ENCODE measurements at places on chromosomes 7 and 10.

DNA sequence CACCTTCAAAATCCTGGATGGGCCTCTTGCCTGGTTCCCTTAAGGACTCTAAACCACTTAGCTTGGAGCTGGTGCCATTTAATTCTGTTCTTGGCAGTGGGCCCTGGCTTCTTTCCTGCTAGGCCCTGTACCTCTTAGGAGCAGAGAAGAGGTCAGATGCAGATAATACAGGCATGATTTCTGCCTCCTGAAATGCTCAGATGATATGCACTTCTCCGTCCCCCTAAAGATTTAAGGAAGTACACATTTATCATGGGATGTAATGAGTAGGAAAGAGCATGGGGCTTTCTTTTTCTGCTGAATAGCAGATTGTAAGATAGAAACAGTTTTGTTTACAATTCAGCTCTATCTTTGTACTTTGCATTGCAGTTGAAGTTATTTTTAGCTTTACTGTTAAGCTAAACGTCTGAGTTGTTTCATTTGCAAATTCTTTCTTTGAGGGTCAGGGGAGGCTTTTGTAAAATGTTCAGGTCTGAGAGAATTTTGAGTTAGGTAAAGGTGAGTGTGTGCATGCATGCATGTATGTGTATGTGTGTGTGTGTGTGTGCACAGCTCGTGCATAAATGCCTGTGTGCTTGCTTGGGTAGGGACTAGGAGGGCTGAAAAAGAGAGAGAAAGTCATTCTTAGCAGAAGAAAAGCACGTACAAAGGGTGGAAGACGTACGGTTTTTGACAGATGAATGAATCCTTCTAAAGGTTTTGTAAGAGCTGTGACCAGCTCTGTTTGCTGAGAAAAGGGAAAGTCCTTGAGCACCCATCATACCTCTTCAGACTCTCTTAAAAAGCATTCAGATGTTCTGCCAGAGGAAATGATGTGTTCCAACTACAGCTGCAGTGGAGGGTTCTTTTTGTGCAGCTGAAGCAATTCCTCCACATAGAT, 364.2 kb downstream of the AUTS2 start:
- peak; percentile 80 for DNase-seq

GRCh38 chr7:132065989-132066603, 509.7 kb upstream of the PODXL start:
- no peak for DNase-seq

GRCh38 chr7:120165227-120165626, 107.7 kb upstream of the KCND2 start:
- no peak for DNase-seq

GRCh38 chr7:151710121-151710640, 166.7 kb downstream of the PRKAG2 start:
- no peak for DNase-seq

- no peak for DNase-seq
Measured at GRCh38 chr7:45917658-45918057, 3.4 kb downstream of the IGFBP3 start.

DNA sequence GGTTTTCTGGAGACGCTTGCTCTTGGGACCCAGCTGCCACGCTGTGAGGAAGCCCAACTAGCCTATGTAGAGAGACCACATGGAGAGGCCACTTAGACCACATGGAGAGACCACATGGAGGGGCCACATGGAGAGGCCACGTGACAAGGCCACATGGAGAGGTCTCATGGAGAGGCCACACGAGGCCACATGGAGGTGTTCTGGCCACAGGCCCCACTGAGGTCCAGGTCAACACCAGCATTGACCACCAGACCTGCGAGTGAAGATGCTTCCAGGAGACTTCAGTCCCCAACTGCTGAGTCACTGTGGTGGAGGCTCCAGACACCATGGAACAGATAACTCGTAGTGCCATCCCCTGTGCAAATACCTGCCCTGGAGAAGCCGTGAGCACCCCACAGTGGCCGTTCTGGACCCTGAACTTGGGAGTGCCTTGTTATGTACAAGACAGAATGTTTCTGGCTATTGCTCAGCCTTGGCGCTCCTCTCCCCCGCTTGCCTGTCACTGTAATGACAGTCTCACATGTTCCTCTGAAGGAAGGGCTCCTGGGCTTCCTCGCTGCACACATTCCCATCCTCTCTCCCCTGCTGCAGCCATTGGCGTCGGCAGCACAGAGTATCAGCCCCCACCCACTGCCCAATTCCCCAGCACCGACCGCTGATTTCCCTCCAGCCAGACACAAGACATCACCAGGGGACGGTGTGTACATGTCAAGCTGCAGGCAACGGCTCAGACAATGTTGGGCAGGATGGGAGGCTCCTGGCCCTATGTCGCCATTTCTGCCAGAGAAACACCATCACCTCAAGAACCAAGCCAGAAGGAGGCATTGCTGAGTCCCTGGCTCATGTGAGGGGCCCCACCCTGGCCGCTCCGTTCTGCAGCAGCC, 49.0 kb upstream of the TNRC18 start:
- DNase-seq, result peak; percentile 68

DNA sequence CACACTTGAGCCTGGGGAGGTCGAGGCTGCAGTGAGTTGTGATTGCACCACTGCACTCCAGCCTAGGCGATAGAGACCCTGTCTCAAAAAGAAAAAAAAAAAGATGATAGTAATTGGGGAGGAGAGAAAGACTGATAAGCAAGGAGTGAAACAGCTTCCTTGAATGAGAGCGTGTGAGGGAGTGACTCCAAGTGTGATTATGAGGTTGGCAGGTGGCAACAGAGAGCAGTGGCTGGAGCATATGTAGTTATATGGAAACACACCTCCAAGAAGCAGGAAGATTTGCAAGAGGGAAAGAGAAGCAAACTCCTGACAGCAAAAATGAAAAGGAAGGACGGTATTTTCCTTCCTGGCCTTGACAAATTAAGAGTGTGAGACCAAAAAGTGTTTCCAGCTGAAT, 50.4 kb downstream of the VKORC1L1 start:
- no peak for DNase-seq

- DNase-seq, result no peak
Measured at GRCh38 chr7:32522746-32523530, 27.6 kb downstream of the AVL9 start.

DNA sequence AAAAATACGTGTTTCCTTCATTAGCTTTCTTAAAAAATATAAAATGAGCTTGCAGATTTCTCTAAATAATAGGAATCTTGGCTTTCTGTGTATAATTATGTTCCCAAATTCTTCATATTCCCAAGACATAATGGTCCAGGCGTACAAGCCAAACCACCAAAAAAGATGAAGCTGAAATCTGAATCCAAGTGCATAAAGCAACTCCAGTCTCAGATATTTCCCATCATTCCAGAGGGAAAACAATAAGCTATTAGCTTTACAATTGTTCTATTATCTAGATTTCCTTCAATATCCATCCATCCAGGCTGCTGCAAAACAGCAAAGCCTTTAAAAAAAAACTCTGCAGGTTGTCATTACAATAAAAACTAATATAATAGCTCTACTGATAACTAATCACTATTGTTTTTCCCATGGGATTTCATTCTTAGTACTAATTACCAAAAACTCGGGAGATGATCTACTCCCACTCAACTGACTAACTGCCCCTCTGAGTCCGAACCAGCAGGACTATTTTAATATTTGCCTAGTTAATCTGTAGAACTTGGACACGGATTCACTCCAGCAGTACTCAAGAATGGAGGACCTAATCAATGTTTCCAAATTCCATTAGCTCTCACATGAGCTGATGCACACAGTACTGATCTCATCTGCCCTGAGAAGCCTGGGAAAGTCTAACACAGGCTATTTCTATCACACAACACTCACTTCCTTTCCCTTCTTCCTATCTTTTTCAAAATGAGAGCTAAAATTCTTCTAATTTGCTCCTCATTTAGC, 108.9 kb upstream of the ASAH2 start:
- DNase-seq, result no peak

- no peak for DNase-seq
Measured at GRCh38 chr10:102467971-102468438, 16.7 kb upstream of the C10orf95 start.

DNA sequence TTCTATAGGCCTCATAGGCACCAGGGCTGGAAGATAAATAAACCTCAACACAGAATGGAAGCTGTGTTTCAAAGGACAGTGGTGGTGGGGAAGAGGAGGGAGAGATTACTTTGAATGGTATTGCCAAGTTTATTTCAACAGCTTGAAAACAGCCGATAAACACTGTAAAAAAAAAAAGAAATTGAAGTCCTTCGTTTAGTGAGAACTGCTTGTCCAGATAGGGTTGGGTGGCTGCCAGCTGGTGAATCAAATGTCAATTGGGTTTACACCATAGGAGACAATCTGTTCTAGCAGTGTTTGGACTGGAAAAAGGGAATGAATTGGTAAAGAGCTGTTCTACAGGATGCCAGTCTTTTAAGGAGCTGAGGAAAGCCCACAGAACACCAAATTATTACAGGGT, 254.8 kb downstream of the PHF14 start:
- DNase-seq, result no peak

DNA sequence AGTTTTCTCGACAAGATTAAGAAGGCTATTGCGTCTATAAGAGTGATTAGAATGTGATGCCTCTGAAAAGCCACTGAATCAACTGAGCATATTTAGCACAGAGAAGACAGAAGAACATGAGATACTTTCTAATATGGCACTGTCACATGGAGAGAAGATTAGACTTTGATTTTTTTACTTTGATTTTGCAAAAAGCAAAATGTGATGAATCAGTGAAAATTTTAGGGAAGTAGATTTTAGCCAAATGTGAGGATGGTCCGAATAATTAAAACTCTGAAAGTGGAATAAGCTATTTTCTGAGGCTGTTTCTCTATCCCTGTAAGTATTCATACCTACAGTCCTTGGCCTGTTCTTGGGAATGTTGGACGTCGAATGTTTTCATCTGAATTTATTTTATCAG, 11.8 kb downstream of the MDFIC start:
- no peak for DNase-seq

Data from NCI-H187 treated with DMSO at 0.1 percent for 48 hours (cell line).